DND-41 (cell line): ENCODE measurements at places on chromosomes 2 and 18.

GRCh38 chr2:44142306-44142705 lies 26.4 kb upstream of the PPM1B start:
- DNase-seq: no peak

GRCh38 chr2:31054842-31055388 lies 83.3 kb downstream of the GALNT14 start:
- no peak for DNase-seq

GRCh38 chr2:68837164-68837860 lies 33.9 kb downstream of the BMP10 start:
- DNase-seq: no peak

GRCh38 chr2:240597054-240597418 lies 10.5 kb downstream of the CAPN10 start:
- no peak for DNase-seq

- no peak for DNase-seq
These were observed 157.9 kb upstream of the SCN7A start for GRCh38 chr2:166651991-166652390.

GRCh38 chr2:221606424-221606823 lies 34.3 kb upstream of the EPHA4 start:
- no peak for DNase-seq

GRCh38 chr18:69205925-69206324 lies 194.8 kb upstream of the DOK6 start:
- DNase-seq: no peak

GRCh38 chr2:85735691-85736090 lies 18.1 kb upstream of the ATOH8 start:
- DNase-seq: no peak

- DNase-seq: no peak
These were observed 30.5 kb downstream of the LRP1B start for GRCh38 chr2:142100139-142100873.

DNA sequence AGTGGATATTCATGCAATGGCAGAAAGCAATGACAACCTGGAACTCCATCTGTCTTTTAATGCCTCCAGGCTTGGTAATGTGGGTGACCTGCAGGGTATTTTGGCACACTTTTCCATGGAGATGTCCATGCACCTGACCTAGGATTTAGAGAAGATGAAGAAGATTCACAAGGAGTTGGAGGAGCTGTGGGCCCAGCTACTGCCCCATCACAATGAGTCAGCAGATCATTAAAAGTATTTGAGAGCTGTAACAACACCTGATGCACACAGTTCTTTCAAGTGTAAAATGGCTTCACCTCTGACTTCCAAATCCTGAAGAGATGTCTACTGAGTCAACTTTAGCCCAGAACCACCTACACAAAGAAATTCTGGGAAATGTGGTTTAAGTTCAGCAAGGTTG lies 22.1 kb upstream of the OSR1 start:
- DNase-seq: no peak

DNA sequence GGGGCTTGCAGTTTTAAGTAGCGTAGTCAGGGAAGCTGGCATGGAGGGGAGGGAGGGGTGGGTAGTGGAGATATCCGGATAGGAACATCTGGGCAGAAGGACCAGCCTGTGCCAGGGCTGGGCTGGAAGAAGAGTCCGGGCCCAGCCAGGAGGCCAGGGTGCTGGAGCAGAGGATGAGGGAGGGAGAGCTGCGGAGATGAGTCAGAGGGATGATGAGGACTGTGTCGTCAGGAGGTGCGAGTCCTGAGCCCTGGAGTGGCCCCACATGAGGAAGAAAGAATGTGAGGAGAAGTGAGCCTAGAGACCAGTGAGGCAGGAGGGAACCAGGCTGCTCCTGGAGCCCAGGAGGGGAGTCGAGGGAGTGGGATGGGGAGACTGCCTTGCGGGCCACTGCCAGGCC lies 82.4 kb downstream of the CTIF start:
- DNase-seq: no peak
